ENCODE measurements at places on chromosomes 4 and X. TPM values are rescaled to one million over a fixed set of nuclear protein-coding genes. Genes with fewer than 3 reads are reported as not detected.

- H3K27me3 ChIP-seq, result no peaks in the 10 kb centered on the region
- H3K4me3 ChIP-seq, result no peak overlapping the region
- no peak overlapping the region for H3K27ac ChIP-seq
- H3K4me1 ChIP-seq, result no peaks in the 10 kb centered on the region
- no peaks in the 10 kb centered on the region for H3K36me3 ChIP-seq
These were observed 171.9 kb downstream of the NDST4 start for GRCh38 chr4:114941503-114941902.

Gene MAP3K15
- total RNA-seq, result 0.43 TPM

Gene SPOCK3
- total RNA-seq, result not detected

Gene SPON2
- total RNA-seq, result 18.5 TPM

Gene REELD1
- total RNA-seq, result 0.28 TPM

Gene CCKAR
- not detected for total RNA-seq

All from activated naive CD8-positive, alpha-beta T cell treated with anti-CD3 and anti-CD28 coated beads, Interleukin-2, amount 10 ng/mL, durations not matched to agents 7 days and 5 days (primary cell).